ENCODE measurements at places on chromosomes 3 and 15. TPM values are rescaled to one million over a fixed set of nuclear protein-coding genes. Genes with fewer than 3 reads are reported as not detected.
A peak's percentile ranks its signal among the peaks of the same experiment; 100 is the strongest.

The MESP1 gene
- polyA plus RNA-seq = 0.06 TPM

- no peaks in the 10 kb centered on the region for H3K4me1 ChIP-seq
- H3K27me3 ChIP-seq = no peaks in the 10 kb centered on the region
- no peaks in the 10 kb centered on the region for H3K36me3 ChIP-seq
- no peak overlapping the region for H3K4me3 ChIP-seq
- no peak overlapping the region for H3K27ac ChIP-seq
- DNase-seq = no peak
Observed at GRCh38 chr3:121362035-121362734, 183.6 kb downstream of the POLQ start.

The ADIPOQ gene
- not detected for polyA plus RNA-seq

- H3K4me3 ChIP-seq = peak overlapping the region; percentile 1
- H3K27me3 ChIP-seq = no peaks in the 10 kb centered on the region
- DNase-seq = peak; percentile 88
- peak overlapping the region; percentile 84 for H3K27ac ChIP-seq
- peaks cover 59% of the 10 kb centered on the region for H3K4me1 ChIP-seq
Observed at GRCh38 chr15:92845126-92845508, 55.0 kb upstream of the CHD2 start.

- H3K27ac ChIP-seq = no peak overlapping the region
- H3K4me1 ChIP-seq = peaks cover 14% of the 10 kb centered on the region
- H3K4me3 ChIP-seq = no peak overlapping the region
- H3K36me3 ChIP-seq = peaks cover 17% of the 10 kb centered on the region
- no peaks in the 10 kb centered on the region for H3K27me3 ChIP-seq
Observed at GRCh38 chr3:150447631-150448465, 39.8 kb downstream of the TSC22D2 start.

DNA sequence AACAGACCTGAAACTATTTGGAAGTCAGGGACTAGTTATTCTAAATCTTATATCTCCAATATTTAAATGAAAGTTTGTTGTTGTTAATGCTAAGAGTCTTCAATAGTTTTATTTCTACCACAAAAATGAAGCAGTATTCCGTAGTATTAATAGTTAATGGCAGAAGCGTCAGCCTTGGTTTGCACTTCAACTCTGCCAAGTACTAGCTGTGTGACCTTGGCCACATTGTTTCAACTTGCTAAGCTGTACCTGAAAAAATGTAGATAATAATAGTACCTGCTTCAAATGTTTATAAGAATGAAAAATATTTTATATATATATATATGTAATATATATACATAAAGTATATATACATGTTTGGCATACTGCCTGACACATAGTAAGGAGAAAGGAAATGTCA, 354.6 kb upstream of the SATB1 start:
- no peaks in the 10 kb centered on the region for H3K36me3 ChIP-seq
- no peak overlapping the region for H3K27ac ChIP-seq
- H3K4me3 ChIP-seq = no peak overlapping the region
- no peaks in the 10 kb centered on the region for H3K27me3 ChIP-seq
- no peaks in the 10 kb centered on the region for H3K4me1 ChIP-seq

The TFDP2 gene
- polyA plus RNA-seq = 3.5 TPM

GRCh38 chr3:179716811-179717210, 64.0 kb downstream of the USP13 start:
- H3K27me3 ChIP-seq = no peaks in the 10 kb centered on the region
- H3K4me1 ChIP-seq = no peaks in the 10 kb centered on the region
- no peak for DNase-seq
- H3K27ac ChIP-seq = no peak overlapping the region
- no peak overlapping the region for H3K4me3 ChIP-seq
- H3K36me3 ChIP-seq = peaks cover 5% of the 10 kb centered on the region

GRCh38 chr3:194231929-194232832, 96.2 kb downstream of the HES1 start:
- H3K36me3 ChIP-seq = no peaks in the 10 kb centered on the region
- no peaks in the 10 kb centered on the region for H3K4me1 ChIP-seq
- DNase-seq = no peak
- H3K27ac ChIP-seq = no peak overlapping the region
- no peak overlapping the region for H3K4me3 ChIP-seq

The SLC9C1 gene
- polyA plus RNA-seq = not detected

The EPB42 gene
- polyA plus RNA-seq = 0.13 TPM

DNA sequence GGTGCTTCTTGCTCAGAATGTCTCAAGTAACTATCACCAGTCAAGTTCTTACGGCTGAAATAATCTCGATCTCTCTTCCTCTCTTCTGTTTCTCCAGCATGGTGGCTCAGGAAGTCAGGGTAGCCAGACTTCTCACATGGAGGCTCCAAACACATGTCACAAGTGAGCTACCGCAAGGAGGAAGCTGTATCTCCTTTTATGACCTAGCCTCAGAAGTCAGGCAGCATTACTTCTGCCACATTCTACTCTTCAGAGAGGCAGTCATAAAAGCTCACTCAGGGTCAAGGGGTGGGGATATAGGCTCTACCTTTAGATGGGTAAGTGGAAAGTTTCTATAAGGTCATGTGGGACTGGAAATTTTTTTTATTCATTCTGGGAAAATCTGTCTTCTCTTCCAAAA, 86.6 kb upstream of the NEO1 start:
- H3K4me1 ChIP-seq = no peaks in the 10 kb centered on the region
- H3K4me3 ChIP-seq = no peak overlapping the region
- peaks cover 3% of the 10 kb centered on the region for H3K27me3 ChIP-seq
- no peak overlapping the region for H3K27ac ChIP-seq
- no peak for DNase-seq

DNA sequence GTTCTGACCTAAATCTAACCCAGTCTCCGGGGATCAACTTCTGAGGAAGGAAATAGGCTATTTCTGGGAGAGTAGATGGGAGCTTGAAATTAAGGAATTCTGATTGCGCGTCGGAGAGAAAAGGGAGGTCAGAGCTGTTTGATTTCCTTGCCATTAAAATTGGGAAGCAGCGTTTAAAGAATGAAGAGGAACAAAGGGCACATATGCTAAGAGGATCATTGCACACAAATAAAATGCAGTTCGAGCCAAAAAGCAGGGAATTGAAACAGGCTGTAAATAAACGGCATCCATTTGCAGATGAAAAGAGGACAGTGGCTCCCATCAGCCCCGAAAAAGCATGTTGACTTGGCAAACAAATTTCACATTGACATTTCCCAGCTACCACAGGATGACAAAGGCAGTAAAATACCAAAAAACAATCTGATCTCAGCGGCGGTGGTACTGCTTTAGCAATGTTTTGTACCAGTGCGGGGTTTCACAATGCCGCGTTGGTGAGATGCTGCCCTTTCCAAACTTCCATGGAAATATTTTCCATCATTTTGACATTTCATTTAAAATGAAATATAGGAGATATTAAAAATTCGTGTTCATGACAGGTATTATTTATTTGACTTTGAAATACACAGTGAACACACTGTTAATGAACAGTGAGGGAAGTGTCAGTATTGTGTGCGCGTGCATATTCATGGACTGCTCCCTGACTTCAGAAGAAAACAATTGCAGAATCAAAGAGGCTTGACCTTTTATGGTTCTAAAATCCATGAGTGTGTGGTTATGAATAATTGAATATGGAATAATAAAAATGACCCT, 108.8 kb downstream of the SQOR start:
- no peak for DNase-seq
- no peaks in the 10 kb centered on the region for H3K4me1 ChIP-seq
- H3K4me3 ChIP-seq = no peak overlapping the region
- H3K27ac ChIP-seq = no peak overlapping the region
- no peaks in the 10 kb centered on the region for H3K27me3 ChIP-seq
- H3K36me3 ChIP-seq = no peaks in the 10 kb centered on the region

All from CD14-positive monocyte (primary cell).